ENCODE measurements at places on chromosomes 7 and 10. TPM values are rescaled to one million over a fixed set of nuclear protein-coding genes. Genes with fewer than 3 reads are reported as not detected.

DNA sequence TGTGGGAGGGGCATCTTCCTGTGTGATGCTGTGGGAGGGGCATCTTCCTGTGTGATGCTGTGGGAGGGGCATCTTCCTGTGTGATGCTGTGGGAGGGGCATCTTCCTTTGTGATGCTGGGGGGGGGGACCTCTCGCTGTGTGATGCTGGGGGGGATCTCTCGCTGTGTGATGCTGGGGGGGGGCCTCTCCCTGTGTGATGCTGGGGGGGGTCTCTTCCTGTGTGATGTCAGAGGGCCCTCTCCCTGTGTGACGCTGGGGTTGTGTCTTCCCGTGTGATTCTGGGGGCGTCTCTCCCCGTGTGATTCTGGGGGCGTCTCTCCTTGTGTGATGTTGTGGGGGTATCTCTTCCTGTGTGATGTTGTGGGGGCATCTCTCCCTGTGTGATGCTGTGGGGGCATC lies 27.9 kb upstream of the DPYSL4 start:
- no peak overlapping the region for H3K4me3 ChIP-seq
- H3K27ac ChIP-seq: no peak overlapping the region

DNA sequence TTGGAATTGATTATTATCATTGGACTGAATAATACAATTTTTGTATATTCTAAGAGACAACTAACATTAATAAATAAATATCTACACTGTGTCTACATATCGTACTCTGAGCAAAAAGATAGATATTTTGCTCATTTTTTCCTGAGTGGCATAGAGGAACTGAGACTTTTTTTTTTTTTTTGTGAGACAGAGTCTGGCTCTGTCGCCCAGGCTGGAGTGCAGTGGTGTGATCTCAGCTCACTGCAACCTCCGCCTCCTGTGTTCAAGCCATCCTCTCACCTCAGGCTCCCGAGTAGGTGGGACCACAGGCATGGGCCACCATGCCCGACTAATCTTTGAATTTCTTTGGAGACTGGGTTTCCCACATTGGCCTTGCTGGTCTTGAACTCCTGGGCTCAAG lies 14.0 kb downstream of the KMT2E start:
- H3K4me1 ChIP-seq: peaks cover 60% of the 10 kb centered on the region
- no peak overlapping the region for H3K4me3 ChIP-seq
- H3K36me3 ChIP-seq: no peaks in the 10 kb centered on the region

DNA sequence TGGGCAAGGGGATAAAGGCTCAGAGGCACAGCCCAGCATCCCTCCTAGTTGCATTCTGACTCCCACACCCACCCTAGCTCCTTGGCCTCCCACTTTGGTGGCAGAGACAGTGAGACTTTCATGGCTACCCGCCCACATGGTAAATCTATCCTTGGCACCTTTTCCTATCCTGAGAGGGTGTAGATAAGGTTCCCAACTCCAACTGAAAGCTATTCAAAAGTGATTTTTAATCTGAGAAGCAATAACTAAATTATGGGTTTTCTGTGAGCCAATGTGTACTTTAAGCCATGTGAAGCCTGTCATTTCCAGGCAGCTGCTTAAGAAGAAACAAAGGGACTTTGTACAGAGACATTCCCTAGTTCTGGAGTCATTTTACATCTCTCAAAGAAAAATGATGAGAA lies 9.1 kb downstream of the LAMB1 start:
- no peak overlapping the region for H3K4me3 ChIP-seq
- peaks cover 10% of the 10 kb centered on the region for H3K4me1 ChIP-seq
- no peaks in the 10 kb centered on the region for H3K27me3 ChIP-seq
- H3K36me3 ChIP-seq: no peaks in the 10 kb centered on the region
- DNase-seq: no peak

DNA sequence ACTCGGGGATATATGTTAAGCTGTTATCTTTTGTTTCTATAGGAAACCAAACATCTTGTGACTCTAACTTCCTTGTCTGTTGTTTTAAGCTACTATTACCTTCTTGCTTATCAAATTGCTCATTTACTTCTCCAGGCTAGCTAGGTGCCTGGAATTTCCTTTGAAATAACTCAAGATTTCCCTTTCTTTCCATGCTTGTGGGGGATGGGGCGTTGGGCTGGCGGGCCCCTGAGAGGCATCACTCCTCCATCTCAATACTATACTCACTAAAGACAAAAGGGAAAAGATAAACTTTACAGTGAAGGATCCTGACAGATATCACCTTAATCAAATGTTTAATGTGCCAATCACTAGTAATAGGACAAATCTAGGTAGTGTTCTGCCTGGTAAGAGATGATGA lies 34.7 kb upstream of the MYO3A start:
- no peaks in the 10 kb centered on the region for H3K4me1 ChIP-seq
- H3K4me3 ChIP-seq: no peak overlapping the region
- no peak overlapping the region for H3K27ac ChIP-seq

GRCh38 chr10:6396652-6397051 lies 183.4 kb downstream of the PRKCQ start:
- no peaks in the 10 kb centered on the region for H3K36me3 ChIP-seq
- H3K27me3 ChIP-seq: no peaks in the 10 kb centered on the region
- peak overlapping the region; percentile 48 for H3K27ac ChIP-seq
- no peak for DNase-seq
- H3K4me3 ChIP-seq: no peak overlapping the region

GRCh38 chr7:128790315-128791041 lies 1.3 kb upstream of the CCDC136 start:
- no peaks in the 10 kb centered on the region for H3K27me3 ChIP-seq
- H3K4me3 ChIP-seq: peak overlapping the region; percentile 68
- H3K4me1 ChIP-seq: peaks cover 22% of the 10 kb centered on the region
- no peak for DNase-seq

- H3K36me3 ChIP-seq: no peaks in the 10 kb centered on the region
- no peaks in the 10 kb centered on the region for H3K27me3 ChIP-seq
- H3K27ac ChIP-seq: no peak overlapping the region
These were observed 448.8 kb downstream of the DNAJB6 start for GRCh38 chr7:157785486-157786186.

- no peaks in the 10 kb centered on the region for H3K27me3 ChIP-seq
- H3K27ac ChIP-seq: no peak overlapping the region
- H3K36me3 ChIP-seq: no peaks in the 10 kb centered on the region
- H3K4me3 ChIP-seq: no peak overlapping the region
- H3K4me1 ChIP-seq: no peaks in the 10 kb centered on the region
- no peak for DNase-seq
These were observed 130.1 kb downstream of the TCERG1L start for GRCh38 chr10:131181456-131181855.

DNA sequence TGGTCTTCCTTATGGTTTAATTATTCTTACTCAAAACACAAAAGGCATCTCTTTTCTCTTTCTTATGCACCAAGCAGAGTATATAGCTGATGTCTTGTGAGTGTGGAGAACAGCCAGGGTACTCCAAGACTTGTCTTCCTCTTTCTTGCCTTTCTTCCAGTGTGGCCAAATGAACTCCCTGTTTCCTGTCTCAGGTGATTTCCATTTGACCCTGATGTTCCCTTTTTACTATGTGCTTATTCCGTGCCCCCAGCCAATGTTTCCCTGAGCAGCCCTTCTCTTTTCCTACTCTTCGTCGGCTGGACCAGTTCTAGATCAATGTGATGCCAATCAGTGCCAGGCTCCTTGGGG lies 12.6 kb downstream of the OR9A4 start:
- H3K4me1 ChIP-seq: no peaks in the 10 kb centered on the region
- H3K4me3 ChIP-seq: no peak overlapping the region
- no peak for DNase-seq
- no peaks in the 10 kb centered on the region for H3K36me3 ChIP-seq
- no peaks in the 10 kb centered on the region for H3K27me3 ChIP-seq
- no peak overlapping the region for H3K27ac ChIP-seq

DNA sequence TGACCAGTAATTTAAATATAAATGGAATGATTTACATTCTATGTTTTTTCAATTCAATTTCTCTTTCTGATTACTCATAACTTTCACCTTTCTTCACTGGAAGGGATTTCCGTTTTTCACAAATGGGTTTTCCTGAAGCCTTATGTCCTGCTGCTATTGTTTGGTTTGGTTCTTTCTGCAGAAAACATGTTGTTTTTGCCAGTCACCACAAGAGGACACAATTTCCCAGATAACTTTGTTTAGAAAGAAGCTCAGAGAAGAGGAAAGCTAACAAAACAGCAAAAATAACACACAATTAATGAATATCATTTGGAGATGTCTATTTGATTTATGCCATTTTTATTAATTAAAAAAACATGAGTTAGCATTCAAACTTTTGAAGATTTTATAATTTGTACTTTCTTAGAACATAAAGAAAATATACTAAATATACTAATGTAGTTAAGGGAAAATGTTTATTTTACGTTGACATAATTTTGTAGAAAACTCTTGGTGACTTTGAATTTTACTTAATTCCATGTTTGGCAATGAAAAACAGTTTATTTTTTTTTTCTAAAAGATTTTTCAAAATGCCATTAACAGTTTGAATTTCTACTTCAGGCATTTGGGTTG lies 4.6 kb upstream of the TWIST1 start:
- H3K36me3 ChIP-seq: no peaks in the 10 kb centered on the region
- no peak for DNase-seq
- peaks cover 10% of the 10 kb centered on the region for H3K4me1 ChIP-seq

- H3K4me1 ChIP-seq: peaks cover 37% of the 10 kb centered on the region
- DNase-seq: no peak
- H3K27ac ChIP-seq: no peak overlapping the region
- H3K36me3 ChIP-seq: peaks cover 6% of the 10 kb centered on the region
- no peaks in the 10 kb centered on the region for H3K27me3 ChIP-seq
These were observed 6.5 kb downstream of the UBE2H start for GRCh38 chr7:129946282-129946681.

GRCh38 chr10:125113691-125114371 lies 46.5 kb downstream of the CTBP2 start:
- no peak for DNase-seq
- no peaks in the 10 kb centered on the region for H3K27me3 ChIP-seq
- H3K36me3 ChIP-seq: peaks cover 19% of the 10 kb centered on the region
- H3K27ac ChIP-seq: peak overlapping the region; percentile 14
- H3K4me3 ChIP-seq: no peak overlapping the region

DNA sequence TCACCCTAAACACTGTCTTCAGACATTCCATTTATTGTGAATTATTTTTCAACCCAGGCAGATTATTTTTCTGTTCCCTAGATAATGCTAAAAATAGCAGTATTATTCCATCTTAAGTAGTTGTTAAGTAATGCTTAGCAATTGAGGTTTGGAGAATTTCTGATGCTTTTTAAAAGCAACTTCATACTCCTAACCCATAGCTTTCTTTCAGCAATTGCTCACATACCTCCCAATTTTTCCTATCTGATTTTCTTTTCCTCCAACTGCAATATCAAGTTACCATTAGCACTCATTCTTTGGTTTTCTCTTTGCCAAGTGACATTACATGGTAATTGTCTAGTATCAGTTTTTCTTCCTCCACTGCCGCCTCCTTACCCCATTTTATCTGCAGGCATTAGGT lies 104.7 kb downstream of the GPR85 start:
- no peak overlapping the region for H3K4me3 ChIP-seq
- DNase-seq: no peak
- no peaks in the 10 kb centered on the region for H3K36me3 ChIP-seq

DNA sequence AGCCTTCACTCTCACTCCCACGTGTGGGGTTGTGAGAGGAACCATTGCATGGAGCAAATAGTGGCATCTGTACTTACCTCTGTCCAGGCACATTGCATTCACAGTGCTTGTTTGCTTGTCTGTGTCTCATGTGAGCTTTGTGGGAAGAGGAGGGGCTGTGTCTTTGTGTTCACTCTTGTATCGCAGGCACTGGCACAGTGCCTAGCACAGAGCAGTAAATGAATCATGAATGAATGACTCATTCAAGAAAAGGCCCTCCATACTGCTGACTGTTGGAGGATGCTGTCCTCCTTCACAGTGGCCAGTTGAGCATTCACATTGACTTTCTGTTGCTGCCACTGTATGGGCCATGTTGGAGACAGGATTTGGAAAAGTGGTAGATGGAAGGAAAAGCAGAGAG lies 125.3 kb downstream of the SORCS3 start:
- H3K4me3 ChIP-seq: no peak overlapping the region
- H3K27me3 ChIP-seq: no peaks in the 10 kb centered on the region
- no peak overlapping the region for H3K27ac ChIP-seq
- no peaks in the 10 kb centered on the region for H3K4me1 ChIP-seq
- no peaks in the 10 kb centered on the region for H3K36me3 ChIP-seq
- no peak for DNase-seq

DNA sequence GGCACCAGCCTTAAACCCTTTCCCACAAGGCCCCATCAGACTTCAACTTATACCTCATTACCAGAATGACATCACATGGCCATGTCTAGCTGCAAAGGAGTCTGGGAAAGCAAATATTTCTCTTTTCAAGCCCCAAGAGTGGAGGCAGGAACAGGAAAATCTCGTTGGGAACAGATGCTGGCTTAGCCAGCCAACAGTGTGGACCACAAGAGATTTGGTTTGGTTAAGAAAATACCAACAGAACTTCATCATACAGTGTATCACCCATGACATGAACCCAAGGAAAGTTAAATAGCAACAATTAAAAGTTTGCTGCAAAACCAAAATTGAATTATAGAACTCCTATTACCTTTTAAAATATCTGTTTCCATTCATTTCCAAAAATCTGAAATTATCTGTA lies 2.2 kb upstream of the MET start:
- no peak overlapping the region for H3K27ac ChIP-seq
- H3K36me3 ChIP-seq: no peaks in the 10 kb centered on the region
- peaks cover 9% of the 10 kb centered on the region for H3K4me1 ChIP-seq
- H3K4me3 ChIP-seq: no peak overlapping the region
- DNase-seq: no peak
- no peaks in the 10 kb centered on the region for H3K27me3 ChIP-seq

- H3K4me1 ChIP-seq: no peaks in the 10 kb centered on the region
- no peak overlapping the region for H3K27ac ChIP-seq
- H3K4me3 ChIP-seq: no peak overlapping the region
- H3K36me3 ChIP-seq: no peaks in the 10 kb centered on the region
- H3K27me3 ChIP-seq: no peaks in the 10 kb centered on the region
These were observed 334.1 kb downstream of the RPS24 start for GRCh38 chr10:78367751-78368150.

- no peak for DNase-seq
- no peak overlapping the region for H3K4me3 ChIP-seq
- peak overlapping the region; percentile 74 for H3K27ac ChIP-seq
- no peaks in the 10 kb centered on the region for H3K36me3 ChIP-seq
These were observed 13.5 kb upstream of the ENTPD1 start for GRCh38 chr10:95742485-95742884.

GRCh38 chr7:68422281-68422680 lies 1176.0 kb upstream of the AUTS2 start:
- no peaks in the 10 kb centered on the region for H3K36me3 ChIP-seq
- no peak for DNase-seq
- no peaks in the 10 kb centered on the region for H3K27me3 ChIP-seq
- H3K4me3 ChIP-seq: no peak overlapping the region
- H3K4me1 ChIP-seq: no peaks in the 10 kb centered on the region
- no peak overlapping the region for H3K27ac ChIP-seq

- no peaks in the 10 kb centered on the region for H3K36me3 ChIP-seq
- H3K4me1 ChIP-seq: no peaks in the 10 kb centered on the region
- DNase-seq: no peak
- H3K27ac ChIP-seq: no peak overlapping the region
- no peaks in the 10 kb centered on the region for H3K27me3 ChIP-seq
- H3K4me3 ChIP-seq: no peak overlapping the region
These were observed 986.5 kb downstream of the KCNMA1 start for GRCh38 chr10:76651154-76651553.

The ODAD2 gene
- 19.3 TPM for total RNA-seq

The SPACDR gene
- total RNA-seq: 1.8 TPM

The TTYH3 gene
- total RNA-seq: 53.3 TPM

The ZNF727 gene
- total RNA-seq: 1.1 TPM

The C10orf62 gene
- total RNA-seq: not detected

The PNLIPRP2 gene
- not detected for total RNA-seq

The TYW1B gene
- total RNA-seq: 3.1 TPM

The TEX36 gene
- total RNA-seq: not detected

The PRPF18 gene
- total RNA-seq: 50.3 TPM

The PSD gene
- total RNA-seq: 28.3 TPM

The STEAP4 gene
- 81.8 TPM for total RNA-seq

The UPK3B gene
- total RNA-seq: 26.8 TPM

The TLX1 gene
- total RNA-seq: not detected

The OR13A1 gene
- total RNA-seq: not detected
